Stimulated activated CD4-positive, alpha-beta T cell treated with anti-CD3 and anti-CD28 coated beads, Interleukin-1b, Interleukin-23, amount 100 ng/mL, for 24 hours (primary cell): ENCODE measurements at places on chromosomes 12 and 14.

- DNase-seq = no peak
These were observed 31.4 kb upstream of the CIPC start for GRCh38 chr14:77066578-77067172.

- no peak for DNase-seq
These were observed 6.1 kb upstream of the CDCA4 start for GRCh38 chr14:105026802-105027563.

DNA sequence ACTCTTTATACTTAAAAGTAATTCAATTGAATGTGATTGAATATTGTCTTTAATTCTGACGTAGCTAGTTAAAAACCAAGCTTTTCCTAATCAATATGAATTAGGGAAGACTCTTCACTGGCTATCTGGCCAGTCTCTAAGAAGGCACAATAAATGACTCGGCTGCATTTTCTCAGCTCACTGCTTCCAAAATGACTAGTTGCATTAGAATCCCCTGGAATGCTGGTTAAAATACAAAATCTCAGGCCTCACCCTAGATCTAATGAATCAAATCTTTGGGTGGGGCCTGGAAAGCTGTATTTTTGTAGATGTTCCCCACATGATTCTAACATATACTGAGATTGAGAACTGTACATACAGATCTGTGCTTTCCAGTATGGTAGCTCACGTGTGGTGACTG, 242.1 kb downstream of the CHST11 start:
- DNase-seq = no peak

DNA sequence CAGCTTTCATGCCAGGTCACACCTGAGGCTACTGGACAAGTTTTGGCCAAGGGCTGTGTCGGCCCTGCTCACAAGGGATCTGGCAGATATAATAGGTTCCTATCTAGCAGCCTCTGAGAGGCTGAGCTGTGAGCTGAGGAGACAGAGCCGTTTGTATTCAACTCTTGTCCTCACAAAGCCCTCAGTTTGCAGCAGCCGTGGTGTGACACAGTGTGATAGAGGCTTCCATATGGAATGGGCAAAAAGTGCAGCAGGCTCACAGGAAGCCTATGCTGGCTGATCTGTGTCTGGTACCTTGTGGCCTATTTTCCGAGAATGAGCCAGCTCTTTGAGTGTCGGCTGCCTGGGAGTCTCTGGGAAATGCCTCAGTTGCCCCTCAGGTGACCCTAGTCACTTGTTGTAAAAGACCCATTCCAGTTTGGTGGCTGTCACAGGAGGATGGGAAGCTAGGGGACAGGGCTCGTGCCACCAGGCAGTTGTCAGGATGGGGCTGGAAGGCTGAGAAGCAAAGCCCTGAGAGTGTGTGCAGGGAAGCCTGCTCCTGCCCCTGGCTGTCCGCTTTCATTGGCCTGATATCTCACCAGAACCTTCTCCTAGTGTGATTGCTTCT, 16.1 kb downstream of the VRTN start:
- DNase-seq = no peak

DNA sequence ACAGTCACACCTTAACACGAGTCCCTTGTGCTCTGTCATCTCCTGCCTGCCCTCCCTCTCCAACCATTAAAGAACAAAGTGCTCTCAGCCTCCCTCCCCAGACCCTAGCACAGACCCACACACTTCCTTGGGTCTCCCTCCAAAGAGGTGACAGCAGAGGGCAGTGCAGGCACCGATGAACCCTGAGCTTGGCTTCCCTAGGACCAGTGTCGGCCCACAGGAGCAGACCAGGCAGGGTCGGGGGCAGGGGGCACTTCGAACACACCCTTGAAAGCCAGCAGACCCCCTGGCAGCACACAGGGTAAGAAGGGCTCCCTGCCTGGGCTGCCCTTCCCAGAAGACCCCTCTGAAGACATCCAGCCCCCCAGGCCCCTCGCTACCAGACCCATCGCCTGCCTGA, 7.0 kb downstream of the CDK2AP1 start:
- DNase-seq = no peak

- no peak for DNase-seq
These were observed 74.8 kb upstream of the DICER1 start for GRCh38 chr14:95231966-95232633.

DNA sequence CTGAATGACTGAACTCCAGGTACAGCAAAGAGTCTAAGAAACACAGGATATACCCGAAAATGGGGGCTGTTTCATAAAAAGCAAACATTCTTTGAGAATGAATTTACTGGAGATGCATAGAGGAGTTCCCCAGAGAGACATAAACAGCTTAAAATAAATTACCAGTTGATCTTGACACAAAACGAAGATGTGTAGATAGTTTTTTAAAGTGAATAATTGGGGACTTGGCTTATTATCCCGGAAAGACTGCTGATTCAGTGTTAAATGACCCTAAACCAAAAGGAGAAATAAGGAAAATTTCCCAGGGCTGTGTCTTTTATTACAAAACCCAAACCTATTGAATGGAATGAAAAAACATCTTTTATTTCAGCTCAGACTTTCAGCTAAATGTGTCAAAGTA, 1052.8 kb upstream of the TMEM132C start:
- DNase-seq = no peak

DNA sequence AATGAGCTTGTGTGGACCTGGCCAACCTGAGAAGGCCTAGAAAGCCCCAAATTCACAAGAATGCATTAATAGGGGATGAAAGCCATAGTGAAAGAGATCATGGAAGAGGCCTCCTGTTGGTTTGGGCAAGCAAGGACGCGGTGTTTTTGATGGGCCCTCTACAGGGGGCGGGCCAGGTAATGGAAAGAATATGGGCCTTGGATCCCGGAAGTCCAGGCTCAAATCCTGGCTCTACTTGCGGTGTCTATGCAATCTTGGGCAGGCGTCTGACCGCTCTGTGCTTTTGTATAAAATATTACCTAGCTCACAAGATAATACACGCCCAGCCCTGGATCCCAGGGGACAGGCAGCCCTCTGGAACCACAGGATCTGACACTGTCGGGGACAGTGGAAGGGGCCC, 41.1 kb upstream of the CLMN start:
- no peak for DNase-seq
